Tracheal epithelial cell (primary cell): ENCODE measurements at places on chromosomes 13 and 19. TPM values are rescaled to one million over a fixed set of nuclear protein-coding genes. Genes with fewer than 3 reads are reported as not detected.

Gene FDX2
- total RNA-seq: 23.6 and 28.6 TPM in 2 replicates

Gene DNAAF3
- 1.2 and 1.5 TPM in 2 replicates for total RNA-seq

Gene INSL3
- total RNA-seq: not detected in 2 replicates

Gene TEX26
- total RNA-seq: not detected in 2 replicates

Gene NLRP9
- 0.24 TPM in 1 of 2 replicates, not detected in the other for total RNA-seq

Gene ADM5
- total RNA-seq: 0.64 and 0.72 TPM in 2 replicates
